ENCODE measurements at places on chromosomes 16 and 17. TPM values are rescaled to one million over a fixed set of nuclear protein-coding genes. Genes with fewer than 3 reads are reported as not detected.

The STH gene
- not detected for total RNA-seq

The SEPTIN1 gene
- 0.13 TPM for total RNA-seq

The NATD1 gene
- 11.2 TPM for total RNA-seq

The MYH10 gene
- total RNA-seq, result 349 TPM

The EZH1 gene
- 20.6 TPM for total RNA-seq

The DPEP1 gene
- total RNA-seq, result not detected

The RASD1 gene
- total RNA-seq, result 0.53 TPM

The ABCC6 gene
- total RNA-seq, result 0.65 TPM

The GLP2R gene
- not detected for total RNA-seq

The NLRP1 gene
- total RNA-seq, result 39.4 TPM

The ZNF287 gene
- total RNA-seq, result 6.6 TPM

Measured in smooth muscle cell of the pulmonary artery (primary cell).